Glutamatergic neuron (in vitro differentiated cells): ENCODE measurements at places on chromosomes 12 and 14. TPM values are rescaled to one million over a fixed set of nuclear protein-coding genes. Genes with fewer than 3 reads are reported as not detected.

FAM181A gene
- not detected for total RNA-seq

KRT85 gene
- total RNA-seq, result not detected

TMEM119 gene
- 0.15 TPM for total RNA-seq

TAS2R30 gene
- total RNA-seq, result 5.1 TPM

AMHR2 gene
- total RNA-seq, result not detected

GPR135 gene
- total RNA-seq, result 0.91 TPM

MFAP5 gene
- not detected for total RNA-seq

RD3L gene
- not detected for total RNA-seq

PLEKHD1 gene
- total RNA-seq, result 1.3 TPM

MSI1 gene
- 229 TPM for total RNA-seq
